NCI-H1092 (cell line): ENCODE measurements at places on chromosomes 3 and 15.

GRCh38 chr3:126270145-126270811, 86.9 kb downstream of the KLF15 start:
- peak; percentile 34 for DNase-seq

DNA sequence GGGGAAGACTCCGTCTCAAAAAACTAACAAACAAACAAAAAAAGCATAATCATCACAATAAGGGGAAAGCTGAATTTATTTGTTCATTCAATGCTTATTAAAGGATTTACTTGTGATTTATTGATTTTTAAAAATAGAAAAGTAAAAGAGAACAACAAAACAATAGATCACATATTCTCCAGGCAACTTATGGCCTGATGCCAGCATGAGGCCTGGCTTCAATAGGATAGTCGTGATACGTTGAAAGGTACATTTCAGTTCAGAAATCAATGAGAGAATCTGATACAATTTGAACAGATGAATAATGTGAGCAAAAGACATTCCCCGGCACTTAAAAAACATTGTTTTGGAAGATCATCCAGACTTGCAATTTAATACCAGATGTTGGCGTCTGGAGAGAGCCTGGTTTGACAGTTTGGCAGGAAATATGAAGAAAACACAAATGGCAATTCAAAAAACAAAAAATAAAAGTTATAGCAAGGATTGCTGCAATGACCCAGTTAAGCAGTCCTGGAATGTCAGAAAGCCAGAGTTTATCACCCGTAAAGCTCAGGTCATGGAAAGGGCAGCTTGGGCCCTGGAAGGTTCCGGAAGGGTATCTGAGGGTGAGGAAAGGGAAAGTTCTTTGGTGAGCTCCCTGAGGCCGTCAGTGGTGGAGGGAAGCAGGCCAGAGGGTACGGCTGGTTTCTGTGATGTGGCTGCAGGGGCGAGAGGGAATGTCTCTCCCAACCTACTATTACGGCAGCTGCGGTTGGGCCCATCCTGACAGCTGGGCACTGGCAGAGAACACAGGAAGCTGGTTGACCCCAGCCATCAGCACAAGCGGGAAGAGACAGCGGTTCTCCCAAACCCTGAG, 230.2 kb upstream of the HES1 start:
- no peak for DNase-seq

DNA sequence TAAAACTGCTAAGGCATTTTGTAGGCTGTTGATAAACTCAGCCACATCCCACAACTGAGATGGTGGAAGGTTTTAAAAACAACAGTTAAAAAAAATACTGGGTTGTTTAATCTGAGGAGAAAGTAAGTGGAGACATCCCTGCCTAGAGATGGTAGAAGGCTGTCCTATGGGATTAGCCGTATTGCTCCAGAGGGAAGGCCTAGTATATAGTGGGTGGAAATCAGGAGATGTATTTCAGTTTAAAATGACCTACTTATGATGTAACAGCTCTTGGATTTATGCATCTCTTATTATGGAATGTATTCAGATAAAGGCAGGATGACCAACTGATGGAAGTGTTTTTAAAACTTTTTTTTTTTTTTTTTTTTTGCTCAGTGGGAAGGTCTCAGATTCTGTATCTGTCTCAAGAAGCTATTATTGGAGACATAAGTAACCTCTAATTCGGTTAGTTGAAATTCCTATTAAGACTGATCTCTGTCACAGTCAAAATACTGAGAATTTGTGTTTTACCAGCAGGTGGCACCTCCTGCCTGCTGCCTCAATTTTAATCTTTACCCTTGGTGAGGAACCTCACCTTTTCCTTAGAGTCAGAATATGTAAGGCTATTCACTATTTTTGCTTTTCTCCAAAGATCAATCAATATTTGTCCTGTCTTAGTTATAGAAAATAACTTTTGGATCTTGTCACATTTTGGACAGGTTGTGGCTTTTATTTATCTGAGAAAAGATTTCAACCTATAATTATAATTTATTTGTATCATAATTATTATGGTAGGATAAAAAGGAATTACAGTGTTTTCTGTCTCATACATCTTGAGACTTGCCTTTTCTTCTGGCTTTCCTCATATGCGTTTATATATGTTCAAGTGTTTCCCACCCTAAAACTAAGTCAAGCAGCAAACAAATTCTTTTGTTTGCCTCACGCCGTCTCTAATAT, 63.0 kb downstream of the VPS8 start:
- peak; percentile 13 for DNase-seq

- no peak for DNase-seq
These were observed 10.7 kb upstream of the SLC15A2 start for GRCh38 chr3:121883507-121883906.

- no peak for DNase-seq
These were observed 19.5 kb upstream of the CLDN18 start for GRCh38 chr3:137990427-137990826.

DNA sequence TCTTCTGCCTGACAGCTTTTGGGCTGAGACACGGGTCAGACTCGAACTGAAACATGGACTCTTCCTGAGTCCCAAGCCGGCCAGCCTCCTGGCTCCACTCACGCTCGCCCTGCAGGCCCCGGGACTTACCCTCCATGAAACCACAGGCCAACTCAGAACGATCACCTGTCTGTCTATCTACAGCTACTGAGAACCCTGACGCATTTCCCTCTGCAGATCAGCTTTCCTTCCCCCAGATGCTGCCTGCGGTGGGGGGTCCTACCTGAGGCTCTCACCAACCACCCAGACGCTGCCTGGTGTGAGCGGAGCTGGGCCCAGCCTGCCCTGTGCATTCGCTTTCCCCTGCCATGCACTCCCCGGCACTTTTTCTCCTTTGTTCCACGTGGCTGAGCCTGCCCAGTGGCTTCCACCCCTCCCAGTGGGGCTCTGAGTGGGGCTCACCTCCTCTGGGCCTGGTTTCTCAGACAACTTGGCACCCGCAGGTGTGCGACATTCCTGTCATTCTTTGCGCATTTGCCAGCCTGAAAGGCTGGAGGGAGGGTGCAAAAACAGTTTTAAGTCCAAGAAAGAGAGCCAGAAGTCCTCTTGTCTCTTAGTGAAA, 60.2 kb downstream of the PLXNA1 start:
- DNase-seq = no peak

DNA sequence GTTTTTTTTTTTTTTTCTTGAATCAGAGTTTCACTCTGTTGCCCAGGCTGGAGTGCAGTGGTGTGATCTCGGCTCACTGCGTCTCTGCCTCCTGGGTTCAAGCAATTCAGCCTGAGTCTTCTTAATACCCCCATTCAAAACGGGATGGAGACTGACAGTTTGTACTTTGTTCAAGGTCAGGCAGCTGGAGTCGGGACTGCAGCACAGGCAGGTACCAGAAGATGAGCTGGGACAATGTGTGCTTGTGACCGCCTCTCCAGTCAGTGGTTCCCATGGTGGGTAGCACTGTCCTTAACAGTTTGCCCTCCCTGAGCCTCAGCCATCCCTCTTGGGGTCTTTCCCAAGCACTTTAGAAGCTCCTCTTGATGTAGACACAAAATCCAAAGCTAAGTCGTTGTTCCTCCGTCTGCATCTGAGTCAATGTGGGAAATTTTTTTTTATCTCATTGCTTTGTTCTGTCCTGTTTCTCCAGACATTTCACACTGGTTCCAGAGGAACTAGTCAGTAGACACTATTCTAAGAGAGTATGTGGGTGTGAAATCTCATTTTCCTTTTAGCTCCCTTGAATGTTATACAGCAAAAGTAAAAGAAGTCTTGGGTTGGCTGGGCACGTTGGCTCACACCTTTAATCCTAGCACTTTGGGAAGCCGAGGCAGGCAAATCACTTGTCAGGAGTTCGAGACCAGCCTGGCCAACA, 5.3 kb upstream of the TTLL13 start:
- DNase-seq = no peak

DNA sequence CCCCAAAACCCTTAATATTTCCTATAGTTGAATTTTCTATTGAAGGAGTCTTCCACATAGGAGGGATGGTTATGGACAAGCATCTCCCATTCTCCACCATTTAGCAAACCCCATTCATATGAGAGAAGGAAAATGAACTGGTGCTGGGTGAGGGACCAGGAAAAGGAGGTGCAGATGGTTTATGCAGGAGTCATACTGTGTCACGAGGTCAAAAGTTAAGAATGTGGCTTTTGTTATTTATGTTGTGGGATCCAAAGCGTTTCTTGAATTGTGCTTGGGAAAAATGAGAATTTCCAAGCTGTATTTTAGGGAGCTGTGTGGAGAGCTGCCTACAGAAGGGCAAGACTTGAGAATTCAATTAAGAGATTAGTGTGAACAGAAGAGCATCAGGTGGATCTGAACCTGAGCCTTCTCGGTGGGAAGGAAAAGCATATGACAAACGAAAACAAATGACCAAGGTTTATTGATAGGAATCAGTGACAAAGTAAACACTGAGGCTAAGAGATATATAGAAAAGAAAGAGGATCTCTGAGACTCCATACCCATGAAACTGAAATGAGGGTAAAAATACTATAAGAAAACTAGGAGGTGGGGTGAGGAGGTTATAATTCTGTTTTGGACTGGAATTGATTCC, 473.3 kb upstream of the NR2F2 start:
- no peak for DNase-seq

GRCh38 chr15:76200083-76200465, 111.2 kb downstream of the ETFA start:
- no peak for DNase-seq

- no peak for DNase-seq
These were observed 14.8 kb upstream of the ACSBG1 start for GRCh38 chr15:78249131-78249530.

DNA sequence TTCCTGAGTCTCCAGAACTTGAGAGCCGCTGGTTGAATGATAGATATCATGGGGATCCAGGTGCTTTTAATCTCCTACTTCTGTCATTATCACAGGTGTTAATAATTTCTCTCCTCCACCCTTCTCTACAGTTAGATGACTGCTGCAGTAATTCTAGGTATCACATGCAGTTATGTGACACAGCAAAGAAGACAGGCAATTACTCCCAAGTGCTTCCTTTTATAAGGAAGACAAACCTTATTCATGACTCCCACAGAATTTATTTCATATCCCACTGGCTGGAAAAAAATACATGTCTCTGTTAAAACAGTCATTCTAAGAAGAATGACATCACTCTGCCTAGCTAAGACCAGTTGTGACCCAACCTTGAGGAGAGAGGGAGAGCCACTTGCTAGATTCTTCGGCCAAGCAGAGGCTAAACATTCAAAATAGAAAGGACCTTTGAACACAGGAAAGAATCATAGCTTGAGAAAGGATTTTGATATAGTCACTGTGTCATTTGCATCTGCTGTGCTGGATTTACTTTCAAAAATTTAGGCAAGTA, 500.6 kb downstream of the SI start:
- DNase-seq = no peak

- no peak for DNase-seq
These were observed 492.4 kb downstream of the FHIT start for GRCh38 chr3:60758831-60759230.
